ENCODE measurements at places on chromosomes 12 and 14. TPM values are rescaled to one million over a fixed set of nuclear protein-coding genes. Genes with fewer than 3 reads are reported as not detected.
A peak's percentile ranks its signal among the peaks of the same experiment; 100 is the strongest.

SVOP gene
- polyA plus RNA-seq: 0.16 TPM

TAS2R8 gene
- not detected for polyA plus RNA-seq

- no peak for DNase-seq
Observed at GRCh38 chr12:27968972-27969623, 3.4 kb downstream of the PTHLH start.

- DNase-seq: no peak
Observed at GRCh38 chr12:41556176-41556575, 368.1 kb downstream of the PDZRN4 start.

DNA sequence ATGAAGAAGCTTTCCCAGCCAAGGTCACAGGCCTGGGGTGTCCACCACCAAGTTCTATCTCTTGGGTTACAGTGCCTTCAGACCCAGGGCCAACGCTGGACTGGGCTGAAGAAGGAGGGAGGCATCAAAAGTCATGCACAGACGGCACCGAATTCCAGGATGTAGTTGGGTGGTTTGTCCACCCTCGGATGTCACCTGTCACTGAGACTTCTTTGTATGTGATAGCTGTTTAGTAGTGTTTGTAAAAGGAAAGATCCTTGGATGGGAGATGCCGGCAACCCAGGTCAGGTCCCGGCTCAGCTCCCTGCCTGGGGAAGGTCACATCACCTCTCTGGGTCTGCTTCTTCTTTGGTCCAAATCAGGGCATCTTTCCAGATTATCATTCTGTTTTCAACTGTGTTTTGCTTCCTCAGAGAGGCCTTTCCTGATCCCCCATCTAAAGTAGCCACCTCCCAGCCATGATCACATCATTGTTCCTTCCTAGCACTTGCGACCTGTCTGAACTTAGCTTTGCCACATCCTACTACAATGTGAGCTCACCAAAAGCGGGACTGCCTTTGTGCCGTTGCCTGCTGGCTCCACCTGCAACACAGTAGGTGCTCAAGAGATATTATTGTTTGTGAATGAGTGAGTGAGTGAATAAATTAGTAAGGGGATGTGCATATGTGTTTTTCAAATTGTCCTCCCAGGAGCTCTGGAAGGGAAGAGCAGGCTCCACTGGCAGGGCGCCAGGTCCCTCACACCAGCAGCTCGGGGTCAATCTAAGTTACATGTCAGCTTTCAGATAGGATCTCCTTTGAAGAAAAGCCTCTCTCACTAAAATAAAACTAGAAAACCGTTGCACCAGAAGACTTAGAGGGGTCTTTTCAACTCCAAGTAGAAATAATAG lies 2.1 kb downstream of the TSPAN11 start:
- DNase-seq: no peak

GRCh38 chr14:62162998-62163589 lies 400.9 kb downstream of the SNAPC1 start:
- DNase-seq: peak; percentile 24

DNA sequence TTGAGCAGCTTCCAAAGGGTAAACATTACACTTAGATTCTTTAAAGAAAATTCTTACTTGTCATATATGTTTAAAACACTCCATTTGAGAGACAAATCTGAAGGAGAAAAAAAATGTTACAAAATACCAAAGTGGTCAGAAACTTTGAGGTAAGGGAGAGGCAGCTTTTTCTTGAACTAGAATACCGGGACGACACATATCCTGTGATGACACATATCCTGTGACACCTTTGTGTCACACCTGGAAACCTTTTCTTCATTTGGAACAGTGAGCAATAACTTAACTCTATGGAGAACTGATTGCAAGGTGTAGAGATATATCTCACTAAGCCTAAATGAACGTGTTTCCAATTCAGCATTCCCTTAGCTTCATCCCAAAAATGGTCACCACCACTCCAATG lies 4.6 kb upstream of the GRIN2B start:
- DNase-seq: no peak

DNA sequence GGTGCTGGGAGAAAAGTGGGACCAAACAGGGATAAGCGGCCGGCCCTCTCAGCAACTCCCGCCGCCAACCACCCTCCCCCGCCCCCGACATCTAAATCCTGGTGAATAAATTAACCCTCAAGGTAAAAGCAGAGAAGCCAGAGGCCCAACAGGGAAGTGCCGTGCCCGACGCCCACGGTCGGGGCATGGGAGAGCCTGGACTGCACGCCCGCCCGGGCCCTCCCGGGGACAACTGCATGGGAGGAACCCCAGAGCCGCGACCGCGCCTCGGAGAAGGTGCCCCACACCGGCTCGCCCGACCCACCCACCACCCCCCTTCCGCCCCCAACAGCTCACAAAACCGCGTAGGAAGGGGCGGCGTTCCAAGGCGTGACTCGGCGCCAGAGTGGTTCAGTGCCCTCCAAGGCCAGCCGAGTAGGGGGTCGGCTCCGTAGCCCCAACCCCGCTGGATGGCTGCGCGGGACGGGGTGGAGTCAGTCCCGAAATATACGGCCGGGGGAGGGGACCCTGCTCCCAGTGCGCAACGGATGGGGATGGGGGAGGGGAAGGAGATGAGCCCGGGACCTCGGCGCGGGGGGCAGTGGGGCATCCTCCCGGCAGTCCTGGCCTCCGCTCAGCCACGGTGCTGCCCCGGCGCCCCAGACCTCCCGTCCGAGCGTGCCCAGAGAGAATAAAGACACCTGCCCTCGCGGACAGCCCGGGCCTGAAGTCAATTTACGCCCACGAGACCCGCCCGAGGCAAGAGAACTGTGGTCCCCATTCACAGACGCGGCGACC lies 732 bp downstream of the SLC25A29 start:
- no peak for DNase-seq

GRCh38 chr14:97276573-97276972 lies 479.4 kb downstream of the VRK1 start:
- no peak for DNase-seq

DNA sequence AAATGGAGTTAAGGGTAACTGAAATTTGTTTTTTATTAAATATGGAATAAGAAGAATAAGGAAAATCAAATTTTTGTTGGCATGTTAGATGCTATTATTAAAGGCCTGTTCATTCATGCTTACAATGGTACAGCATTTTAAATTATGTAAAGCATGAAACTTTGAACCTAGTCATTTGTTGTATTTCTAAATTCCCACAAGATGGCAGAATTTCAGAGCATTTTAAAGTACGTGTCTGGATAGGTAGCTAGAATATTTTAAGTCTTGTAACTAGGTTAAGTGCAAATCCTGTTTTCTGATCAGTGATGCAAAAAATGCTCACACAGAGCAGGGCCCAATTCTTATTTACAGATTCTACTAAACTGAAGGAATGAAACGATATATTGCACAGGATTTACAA lies 585.6 kb upstream of the MIS18BP1 start:
- no peak for DNase-seq

GRCh38 chr14:60922050-60922449 lies 58.8 kb downstream of the TRMT5 start:
- no peak for DNase-seq

- DNase-seq: no peak
Observed at GRCh38 chr14:66228267-66228970, 257.8 kb upstream of the CCDC196 start.

DNA sequence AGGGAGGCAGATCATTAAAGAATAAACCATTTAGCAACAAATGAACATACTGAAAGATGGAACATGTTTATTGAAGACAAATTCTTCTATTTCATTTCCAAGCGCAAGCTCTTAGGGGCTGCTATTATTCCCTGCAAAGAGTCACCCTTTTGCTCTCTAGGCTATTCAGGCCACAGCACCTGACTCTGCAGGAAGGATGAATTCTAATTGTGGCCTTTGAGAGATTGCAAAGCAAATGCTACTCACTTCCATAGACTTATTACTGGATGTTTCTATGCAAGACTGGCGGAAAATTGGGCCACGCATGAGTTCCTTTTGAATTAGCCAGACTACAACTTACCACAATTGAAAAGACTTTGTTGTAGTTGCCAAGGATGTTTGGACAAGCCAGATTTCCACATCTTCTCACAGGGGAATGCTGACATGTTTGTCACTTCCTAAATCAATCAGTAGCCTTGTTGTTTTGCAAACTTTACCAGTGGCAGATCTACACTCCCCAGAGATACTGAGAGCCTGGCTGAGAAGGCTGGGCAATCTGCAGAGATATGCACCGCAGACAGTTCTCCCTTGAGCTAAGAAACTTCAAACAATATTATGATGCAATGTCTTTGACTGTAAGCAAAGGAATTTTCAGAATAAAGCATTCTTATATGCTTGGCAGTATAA lies 334.3 kb upstream of the SYT1 start:
- no peak for DNase-seq

- no peak for DNase-seq
Observed at GRCh38 chr12:3371018-3371417, 120.0 kb upstream of the PRMT8 start.

All from forelimb muscle (tissue), 1 donor.